ENCODE measurements at places on chromosomes 1 and 21. TPM values are rescaled to one million over a fixed set of nuclear protein-coding genes. Genes with fewer than 3 reads are reported as not detected.

DNA sequence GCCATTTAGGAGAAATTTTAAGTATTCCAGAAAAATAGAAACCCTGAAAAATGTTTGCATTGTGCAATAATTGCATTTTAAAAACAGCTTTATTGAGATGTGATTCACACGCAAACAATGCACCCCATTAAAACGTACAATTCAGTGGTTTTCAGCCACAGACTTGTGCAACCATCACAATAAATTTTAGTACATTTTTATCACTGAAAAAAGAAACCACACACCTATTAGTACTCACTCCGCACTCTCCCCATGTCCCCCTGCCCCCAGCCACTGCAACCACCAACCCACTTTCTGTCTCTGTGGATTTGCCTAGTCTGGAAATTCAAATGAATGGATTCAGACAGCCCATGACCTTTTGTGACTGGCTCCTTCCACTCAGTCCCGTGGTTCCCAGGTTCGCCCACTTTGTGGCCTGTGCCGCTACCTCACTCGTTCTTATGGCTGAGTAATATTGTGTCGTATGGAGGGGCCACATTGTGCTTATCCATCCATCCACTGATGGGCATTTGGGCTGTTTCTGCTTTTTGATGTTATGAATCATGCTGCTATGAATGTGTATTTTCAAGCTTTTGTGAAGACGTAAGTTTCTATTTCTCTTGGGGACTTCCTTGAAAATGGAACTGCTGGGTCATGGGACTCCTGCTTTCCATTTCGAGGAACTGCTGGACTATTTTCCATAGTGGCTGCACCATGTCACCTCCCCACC, 147.7 kb upstream of the ARHGEF16 start:
- DNase-seq, result no peak

DNA sequence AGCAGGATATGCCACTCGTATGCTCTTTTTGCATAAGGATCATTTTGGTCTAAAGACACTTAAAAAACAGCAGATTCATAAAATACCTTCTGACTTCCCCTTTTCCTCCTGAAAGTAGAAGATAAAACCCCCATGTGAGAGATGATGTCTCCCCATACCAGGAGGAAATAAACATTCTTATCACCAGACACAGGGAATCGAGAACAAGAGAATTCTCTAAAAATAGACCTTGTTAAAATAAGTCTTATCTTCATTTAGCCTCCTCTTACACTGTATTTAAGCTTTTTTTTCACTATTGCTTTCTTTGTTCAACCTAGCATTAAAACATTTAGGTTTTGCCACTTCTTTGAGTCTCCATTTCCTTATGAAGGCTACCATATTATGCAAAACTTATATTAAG, 709.3 kb downstream of the KCNT2 start:
- no peak for DNase-seq

- DNase-seq, result no peak
These were observed 95.7 kb upstream of the NR5A2 start for GRCh38 chr1:199931666-199932377.

- DNase-seq, result no peak
These were observed 21.2 kb downstream of the CRNN start for GRCh38 chr1:152392909-152393308.

GRCh38 chr1:87718241-87718950, 389.7 kb downstream of the LMO4 start:
- DNase-seq, result no peak

DNA sequence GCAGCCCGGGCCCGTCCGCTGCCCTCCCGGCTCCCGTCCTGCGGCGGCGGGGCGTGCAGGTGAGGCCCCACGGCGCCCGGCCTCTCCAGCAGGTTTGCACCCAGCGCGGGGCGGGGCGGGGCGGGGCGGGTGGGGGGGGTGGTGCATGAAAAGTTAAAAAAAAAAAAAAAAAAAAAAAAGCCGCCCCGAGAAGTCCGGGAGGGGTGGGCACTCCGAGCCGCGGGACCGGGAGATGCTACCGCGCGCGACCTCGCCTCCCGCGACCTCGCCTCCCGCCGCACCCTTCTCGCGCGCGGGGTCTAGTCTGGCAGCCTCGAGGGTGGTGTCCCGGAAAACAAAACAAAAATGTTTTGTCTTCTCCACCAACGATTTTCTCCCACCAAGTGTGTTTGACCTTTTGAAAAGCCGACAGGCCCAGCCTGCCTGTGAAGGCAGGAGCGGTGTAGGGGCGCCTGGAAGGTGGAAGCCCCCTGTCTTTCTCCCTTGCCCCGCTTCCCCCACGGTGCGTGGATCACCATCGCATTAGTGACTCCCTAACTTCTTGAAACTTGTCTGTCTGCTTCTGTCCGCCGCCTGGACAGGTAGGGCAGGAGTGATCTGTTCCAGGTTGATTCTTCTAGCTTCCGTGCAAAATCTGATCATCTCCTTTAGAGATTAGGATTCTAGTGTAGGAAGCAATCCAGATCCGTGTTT, 569 bp downstream of the RCAN3 start:
- peak; percentile 22 for DNase-seq

Gene LCE6A
- total RNA-seq, result not detected
